Globus pallidus (tissue), 1 donor: ENCODE measurements at places on chromosomes 1 and 21.
A peak's percentile ranks its signal among the peaks of the same experiment; 100 is the strongest.

DNA sequence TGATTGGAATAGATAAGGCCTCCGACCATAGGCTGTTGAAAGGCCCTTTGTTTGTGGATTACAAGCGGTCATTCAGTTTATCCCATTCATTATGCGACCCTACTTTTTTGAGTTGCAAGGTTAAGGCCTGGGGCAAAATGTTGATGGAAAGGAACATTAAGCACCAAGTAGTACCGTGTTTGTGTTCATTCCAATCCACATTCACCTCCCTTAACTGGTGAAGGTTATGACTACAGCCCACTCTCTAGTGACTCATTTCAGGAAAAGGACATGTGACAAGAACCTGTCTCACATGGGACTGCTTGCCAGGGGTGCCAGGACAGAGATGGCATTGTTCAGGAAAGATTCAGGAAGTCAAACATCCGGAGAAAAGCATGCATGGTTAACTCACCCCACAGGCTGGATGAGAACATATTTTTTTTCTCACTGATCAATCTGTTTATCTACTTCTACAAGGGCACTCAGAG is 81.6 kb downstream of the CD58 start:
- DNase-seq, result peak; percentile 78

- no peak for DNase-seq
Measured at GRCh38 chr1:26861889-26862378, 1.0 kb upstream of the SFN start.

- no peak for DNase-seq
Measured at GRCh38 chr1:206037581-206037980, 13.9 kb upstream of the CTSE start.

GRCh38 chr21:17794518-17795145 is 24.5 kb downstream of the C21orf91 start:
- DNase-seq, result no peak

DNA sequence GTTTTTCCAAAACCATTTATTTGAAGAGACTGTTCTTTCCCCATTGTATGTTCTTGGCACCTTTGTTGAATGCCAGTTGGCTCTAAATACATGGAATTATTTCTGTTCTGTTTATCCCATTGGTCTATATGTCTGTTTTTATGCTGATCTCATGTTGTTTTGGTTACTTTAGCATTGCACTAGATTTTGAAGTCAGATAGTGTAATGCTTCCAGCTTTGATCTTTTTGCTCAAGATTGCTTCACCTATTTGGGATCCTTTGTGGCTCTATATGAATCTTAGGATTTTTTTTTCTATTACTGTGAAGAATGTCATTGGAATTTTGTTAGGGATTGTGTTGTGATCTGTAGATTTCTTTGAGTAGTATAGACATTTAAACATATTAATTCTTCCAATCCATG is 139.2 kb upstream of the GPR52 start:
- DNase-seq, result no peak

- no peak for DNase-seq
Measured at GRCh38 chr21:31675318-31675717, 15.8 kb downstream of the SOD1 start.

GRCh38 chr1:70666381-70667140 is 255.5 kb downstream of the CTH start:
- no peak for DNase-seq

DNA sequence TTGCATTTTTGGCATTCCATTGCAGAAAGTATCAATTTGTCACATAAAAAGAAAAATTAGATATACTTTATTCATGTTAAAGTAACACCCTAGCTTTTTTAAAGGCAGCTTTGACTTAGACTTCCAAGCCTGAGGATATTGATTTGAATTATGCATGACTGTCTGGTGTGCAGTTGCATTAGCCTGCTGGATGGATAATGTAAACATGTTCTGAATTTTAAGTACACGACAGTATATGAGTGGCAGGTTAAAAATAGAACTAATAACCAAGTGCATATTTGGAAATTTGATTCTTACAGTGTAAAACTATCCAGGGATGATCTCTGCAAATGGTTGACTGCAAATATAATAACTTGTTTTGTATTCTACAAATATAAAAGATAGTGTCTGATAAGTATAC is 124.0 kb downstream of the SYT14 start:
- no peak for DNase-seq

DNA sequence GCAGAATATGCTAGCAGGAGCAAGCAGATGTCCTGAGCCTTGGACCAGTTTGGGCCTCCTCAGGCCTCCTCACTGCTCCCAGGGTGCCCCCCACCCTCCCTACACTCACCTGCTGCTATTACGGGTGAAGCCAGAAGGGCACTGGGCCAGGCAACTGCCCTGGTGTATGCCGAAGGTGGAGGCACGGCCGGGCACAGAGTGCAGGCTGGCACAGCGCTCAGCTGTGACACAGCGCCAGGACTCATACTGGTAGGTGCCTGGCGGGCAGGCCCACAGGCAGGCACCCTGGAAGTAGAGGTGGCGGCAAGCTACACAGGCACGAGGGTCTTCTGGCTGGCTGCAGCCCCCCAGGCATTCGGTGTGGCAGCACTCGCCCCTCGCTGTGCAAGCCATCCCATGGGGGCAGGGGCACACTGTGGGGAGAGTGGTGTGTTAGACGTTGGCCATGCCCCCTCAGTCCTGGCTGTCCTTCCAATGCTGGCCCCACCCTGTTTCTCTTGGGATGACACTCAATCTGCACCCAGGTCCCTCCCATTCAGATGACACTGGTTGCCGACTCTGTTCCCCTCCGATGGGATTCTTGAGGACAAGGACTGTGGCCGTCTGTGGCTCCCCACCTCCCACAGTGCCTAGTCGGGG is 7.0 kb downstream of the INSRR start:
- no peak for DNase-seq

DNA sequence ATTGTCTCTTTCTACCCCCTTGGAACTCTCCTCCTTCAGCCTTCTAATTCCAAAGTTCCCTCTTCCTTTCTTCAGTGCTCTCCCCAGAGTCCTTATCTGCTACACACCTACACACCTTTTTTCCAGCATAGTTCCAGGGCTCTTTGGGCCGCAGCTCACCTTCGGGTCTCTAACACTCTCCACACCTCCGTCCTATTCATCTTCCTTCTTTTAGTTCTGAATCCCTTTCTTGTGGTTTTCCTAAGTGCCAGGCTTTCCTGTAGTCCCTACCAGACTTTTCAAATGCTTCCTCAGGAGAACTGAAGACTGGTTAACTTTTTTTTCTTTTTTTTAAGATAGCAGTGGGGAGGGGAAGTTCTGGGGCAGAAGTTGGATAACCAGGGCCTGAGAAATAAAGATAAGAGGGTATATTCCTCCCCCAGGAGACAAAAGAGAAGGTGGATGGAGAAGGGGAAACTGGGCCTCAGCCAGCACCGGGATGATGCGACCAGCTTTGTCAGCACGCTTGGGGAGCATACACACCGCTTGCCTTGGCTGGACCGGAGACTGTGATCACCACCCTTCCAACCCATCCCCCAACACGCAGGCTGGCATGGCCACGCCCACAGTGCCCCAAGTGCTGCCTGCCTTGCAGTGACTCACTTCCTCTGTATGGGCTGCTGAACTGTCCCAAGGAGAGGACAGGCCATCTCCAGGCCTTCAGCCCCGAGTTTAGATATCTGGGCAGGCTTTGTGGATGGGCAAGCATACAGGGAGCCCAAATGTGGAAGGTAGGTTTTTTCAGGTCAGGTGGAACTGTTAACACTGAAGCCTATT is 2.5 kb upstream of the CERS2 start:
- DNase-seq, result peak; percentile 89

DNA sequence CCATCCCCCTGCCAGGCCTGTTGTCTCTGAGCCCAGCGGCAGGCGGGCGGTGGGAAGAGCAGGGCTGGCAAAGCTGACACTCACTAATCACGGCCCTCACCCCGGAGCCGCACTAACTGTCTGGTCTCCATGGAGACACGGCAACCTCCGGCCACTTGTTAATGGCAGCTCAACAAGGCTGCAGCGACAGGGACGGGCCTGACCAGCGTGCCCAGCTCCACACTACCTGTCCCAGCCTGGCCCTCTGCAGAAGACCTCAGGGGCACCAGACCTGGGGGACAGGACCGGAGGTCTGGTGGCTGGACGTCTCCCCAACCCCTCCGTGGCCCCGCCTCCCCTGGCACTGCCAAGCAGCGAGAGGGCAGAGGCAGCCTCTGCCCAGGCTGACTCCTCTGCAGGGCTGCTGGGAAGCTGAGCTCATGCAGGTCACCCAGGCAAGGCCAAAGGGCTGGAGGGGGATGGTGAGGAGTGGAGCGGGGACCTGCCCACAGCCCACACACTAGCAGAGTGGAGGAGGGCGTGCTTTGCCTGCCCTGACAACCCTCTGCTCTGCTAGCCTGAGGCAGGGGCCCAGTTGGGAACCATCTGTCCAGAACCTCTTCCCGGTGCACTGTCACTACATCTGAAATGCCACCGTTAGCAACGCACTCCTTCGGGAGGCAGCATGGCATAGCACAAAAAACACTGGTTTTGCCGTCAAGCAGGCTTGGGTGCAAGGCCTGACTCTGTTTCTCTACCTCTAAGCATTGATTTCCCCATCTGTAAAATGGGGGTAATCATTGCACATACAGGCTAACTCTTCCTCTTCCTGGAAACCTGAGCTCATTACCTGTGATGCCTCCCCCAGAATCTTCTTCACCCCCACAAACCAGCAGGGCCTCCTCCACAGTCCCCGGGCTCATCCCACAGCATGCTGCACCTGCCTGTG is 29.6 kb upstream of the WASF2 start:
- peak; percentile 64 for DNase-seq

DNA sequence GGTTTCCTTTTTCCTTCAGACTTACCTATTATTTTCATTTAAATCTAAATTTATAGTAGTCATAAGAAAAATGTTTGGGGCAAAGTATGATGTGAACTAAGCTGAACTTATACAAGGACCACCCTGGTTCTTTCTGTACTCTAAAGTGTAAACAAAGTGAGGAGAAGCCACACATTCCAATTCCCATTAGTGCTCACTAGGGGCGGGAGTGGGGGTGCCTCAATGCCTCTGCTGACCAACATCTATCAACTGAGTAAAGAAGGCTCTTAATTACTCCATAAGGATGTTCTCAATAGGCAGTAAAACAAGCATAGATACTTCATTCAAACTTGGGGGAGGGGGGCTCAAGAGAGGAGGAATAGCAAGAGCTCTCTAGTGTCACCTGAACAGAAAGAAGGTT is 151.7 kb downstream of the CDC42BPA start:
- no peak for DNase-seq

DNA sequence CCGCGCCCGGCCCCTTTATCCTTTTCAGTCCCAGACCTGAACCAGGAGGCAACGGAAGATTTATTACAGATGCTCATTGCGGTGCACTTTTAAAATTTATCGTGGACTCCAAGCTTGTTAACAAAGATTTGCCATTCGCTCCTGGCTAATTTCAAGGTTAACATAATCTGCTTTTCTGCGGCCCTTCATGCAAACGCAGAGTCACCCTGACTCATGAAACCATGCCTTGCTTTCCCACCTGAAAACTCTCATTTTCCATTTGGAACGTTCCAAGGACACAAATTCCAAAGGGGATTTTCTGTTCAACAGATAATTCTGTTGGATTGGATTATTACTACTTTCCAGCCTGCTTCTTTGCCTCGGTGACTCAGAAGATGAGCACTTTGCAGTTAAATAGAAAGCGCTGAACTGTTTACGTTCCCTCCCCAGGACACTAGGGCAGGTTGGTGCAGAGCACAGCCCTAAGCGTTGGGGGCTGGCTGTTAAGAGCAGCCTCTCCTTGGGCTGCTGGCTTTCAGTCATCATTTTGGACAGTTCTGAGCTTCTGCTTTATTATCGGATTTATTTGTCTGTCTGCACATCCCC is 51.1 kb downstream of the CD247 start:
- DNase-seq, result no peak

GRCh38 chr1:97017895-97018294 is 296.3 kb downstream of the PTBP2 start:
- no peak for DNase-seq

DNA sequence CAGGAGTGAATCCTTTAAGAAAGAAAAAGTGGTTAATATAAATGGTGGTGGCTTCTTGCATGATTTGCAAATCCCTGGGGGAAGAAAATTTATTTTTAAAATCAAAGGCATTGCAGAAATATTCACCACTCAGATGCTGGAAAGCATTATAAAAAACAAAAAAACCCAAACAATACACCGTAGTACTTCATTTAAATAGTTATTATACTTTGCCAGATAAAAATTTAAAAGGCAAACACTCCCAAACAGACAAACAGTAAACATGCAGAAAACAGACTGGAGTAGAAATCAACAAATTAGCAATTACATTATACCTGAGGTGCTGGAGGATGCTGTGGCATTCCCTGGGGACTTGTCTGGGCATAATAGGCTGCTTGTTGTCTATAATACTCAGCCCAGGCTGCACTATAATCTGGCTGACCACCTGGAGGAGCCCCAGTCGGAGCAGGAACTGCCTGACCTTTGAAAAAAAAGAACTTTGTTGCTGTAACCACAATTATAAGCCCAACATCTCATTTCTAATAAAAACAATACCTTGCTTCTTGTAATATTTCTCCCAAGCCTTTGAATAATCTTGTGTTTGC is 29.9 kb downstream of the FUBP1 start:
- no peak for DNase-seq

- no peak for DNase-seq
Measured at GRCh38 chr1:58657082-58657481, 42.8 kb downstream of the MYSM1 start.

GRCh38 chr1:221775206-221775605 is 33.3 kb upstream of the DUSP10 start:
- DNase-seq, result no peak

- DNase-seq, result no peak
Measured at GRCh38 chr1:227883073-227883520, 64.6 kb downstream of the WNT9A start.

- DNase-seq, result no peak
Measured at GRCh38 chr1:102821707-102822106, 286.6 kb downstream of the COL11A1 start.

GRCh38 chr1:10530281-10530740 is 55.6 kb downstream of the PEX14 start:
- no peak for DNase-seq
